ENCODE measurements at places on chromosomes 4 and X.
A peak's percentile ranks its signal among the peaks of the same experiment; 100 is the strongest.

- DNase-seq, result peak; percentile 10
Measured at GRCh38 chr4:129344058-129344457, 248.1 kb downstream of the C4orf33 start.

GRCh38 chrX:133042260-133042659, 54.6 kb downstream of the USP26 start:
- DNase-seq, result no peak

DNA sequence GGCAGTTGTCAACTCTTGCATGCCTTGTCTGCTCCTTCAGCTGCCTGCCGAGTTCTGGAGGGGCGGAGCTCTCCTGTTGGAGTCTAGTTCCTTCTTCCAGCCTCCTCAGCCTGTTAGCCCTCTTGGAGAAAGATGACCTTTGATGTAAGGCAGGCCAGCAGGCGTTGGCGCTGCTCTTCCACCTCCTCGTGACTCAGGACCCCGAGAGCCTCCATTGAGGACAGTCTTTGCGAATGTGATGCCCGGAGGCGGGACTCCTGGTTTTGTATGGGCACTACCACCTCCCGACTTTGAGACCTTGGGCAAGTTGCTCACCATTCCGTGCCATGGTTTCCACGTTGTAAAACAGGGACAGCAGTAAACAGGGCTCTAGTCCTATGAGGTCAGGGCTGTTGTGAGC, 108.3 kb downstream of the TENM3 start:
- no peak for DNase-seq

GRCh38 chrX:38880296-38880854, 79.1 kb downstream of the MID1IP1 start:
- DNase-seq, result no peak

- DNase-seq, result no peak
Measured at GRCh38 chr4:78735697-78736096, 40.5 kb upstream of the BMP2K start.

- no peak for DNase-seq
Measured at GRCh38 chrX:134631426-134632346, 26.6 kb downstream of the PLAC1 start.

DNA sequence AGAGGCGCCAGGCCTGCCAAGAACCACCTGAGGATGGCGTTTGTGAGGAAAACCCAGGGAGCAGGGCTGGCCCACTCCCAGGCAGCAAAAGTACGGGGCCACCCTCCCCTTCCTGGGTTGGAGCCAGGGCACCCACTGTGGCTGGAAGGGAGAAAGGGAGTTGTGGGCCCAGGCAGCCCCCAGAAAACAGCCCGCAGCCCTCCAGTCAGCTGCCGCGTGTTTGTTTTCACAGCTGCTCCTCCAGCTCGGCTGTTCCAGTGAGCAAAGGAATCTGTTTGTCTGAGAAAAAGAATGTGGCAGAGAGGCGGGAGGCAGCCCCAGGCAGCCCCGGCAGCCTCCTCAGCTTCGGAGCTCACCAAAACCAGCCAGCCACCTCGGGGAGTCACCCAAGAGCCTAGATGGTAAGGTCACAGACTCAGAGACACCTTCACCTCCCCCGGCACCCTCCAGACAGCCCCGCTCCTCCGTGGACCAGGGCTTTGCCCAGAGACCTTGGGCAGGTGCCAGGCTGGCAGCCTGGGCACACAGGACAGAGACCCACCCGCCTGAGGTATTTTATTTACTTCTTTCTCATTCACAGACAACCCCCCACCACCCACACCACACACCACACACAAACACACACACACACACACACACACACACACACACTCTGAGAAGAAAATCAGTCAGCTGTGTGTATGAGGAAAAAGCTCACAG, 338.1 kb downstream of the BCOR start:
- DNase-seq, result no peak
